Stimulated activated CD4-positive, alpha-beta T cell treated with anti-CD3 and anti-CD28 coated beads, Interleukin-1b, Interleukin-23, amount 100 ng/mL, for 1 hour (primary cell): ENCODE measurements at places on chromosomes 6 and 20.

- DNase-seq = no peak
Observed at GRCh38 chr20:620246-620645, 10.1 kb upstream of the TCF15 start.

GRCh38 chr20:4045082-4045481 is 29.7 kb upstream of the RNF24 start:
- no peak for DNase-seq

- DNase-seq = no peak
Observed at GRCh38 chr6:1758076-1758679, 148.5 kb downstream of the FOXC1 start.

GRCh38 chr20:61385296-61385695 is 133.2 kb downstream of the CDH4 start:
- DNase-seq = no peak

GRCh38 chr6:160160450-160160849 is 38.8 kb downstream of the SLC22A1 start:
- no peak for DNase-seq

GRCh38 chr6:73579389-73579788 is 58.6 kb upstream of the EEF1A1 start:
- no peak for DNase-seq

DNA sequence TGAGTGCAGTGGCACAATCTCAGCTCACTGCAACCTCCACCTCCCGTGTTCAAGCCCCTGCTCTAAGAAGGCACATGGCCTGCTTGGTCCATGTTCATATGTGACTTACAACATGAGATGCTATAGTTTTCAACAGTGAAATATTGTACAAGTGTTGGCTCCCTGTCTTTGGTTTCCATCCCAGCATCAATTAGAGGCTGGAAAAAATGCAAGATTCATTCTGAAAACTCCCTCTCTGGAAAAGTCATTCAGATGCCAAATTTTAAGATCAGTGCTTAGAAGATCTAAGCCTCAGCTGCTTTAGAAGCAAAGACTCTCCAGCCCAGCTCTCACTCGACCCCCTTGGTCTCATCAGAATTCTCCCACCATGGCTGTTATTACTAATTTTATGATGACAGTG is 398.9 kb downstream of the KIF16B start:
- no peak for DNase-seq

DNA sequence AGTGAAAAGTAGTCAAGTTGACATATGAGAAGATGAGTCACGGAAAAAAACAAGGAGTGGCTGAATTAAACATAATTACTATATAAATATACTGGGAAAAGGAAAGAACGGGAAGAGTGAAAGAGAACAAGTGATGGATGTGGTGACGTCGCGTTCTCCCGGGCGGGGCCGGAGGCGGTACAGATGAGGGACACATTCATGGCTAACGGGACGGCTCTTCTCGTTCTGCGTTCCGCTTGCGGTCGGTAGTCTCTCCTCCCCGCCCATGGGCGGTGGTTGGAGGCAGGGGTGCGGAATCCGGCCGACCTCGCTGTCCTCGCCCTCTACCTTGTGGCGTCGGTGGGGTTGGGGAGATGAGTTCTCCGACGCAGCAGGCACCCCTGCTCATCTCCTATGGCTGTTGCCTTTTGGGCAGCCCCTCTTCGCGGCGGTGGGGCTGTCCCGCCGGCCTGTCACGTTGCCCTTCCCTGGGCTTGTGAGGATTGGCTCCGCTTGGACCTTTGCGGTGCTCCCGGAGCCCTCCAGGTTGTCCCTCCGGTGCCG is 22.5 kb downstream of the HLA-G start:
- DNase-seq = no peak

- DNase-seq = no peak
Observed at GRCh38 chr6:43669050-43669921, 18.3 kb downstream of the MRPS18A start.

GRCh38 chr20:59836767-59837166 is 96.7 kb downstream of the SYCP2 start:
- no peak for DNase-seq

- DNase-seq = no peak
Observed at GRCh38 chr20:33569802-33570391, 80.0 kb downstream of the CBFA2T2 start.

GRCh38 chr20:29744071-29744470 is 1513.4 kb upstream of the DEFB115 start:
- DNase-seq = no peak

GRCh38 chr20:10550204-10551118 is 115.4 kb downstream of the SLX4IP start:
- no peak for DNase-seq

DNA sequence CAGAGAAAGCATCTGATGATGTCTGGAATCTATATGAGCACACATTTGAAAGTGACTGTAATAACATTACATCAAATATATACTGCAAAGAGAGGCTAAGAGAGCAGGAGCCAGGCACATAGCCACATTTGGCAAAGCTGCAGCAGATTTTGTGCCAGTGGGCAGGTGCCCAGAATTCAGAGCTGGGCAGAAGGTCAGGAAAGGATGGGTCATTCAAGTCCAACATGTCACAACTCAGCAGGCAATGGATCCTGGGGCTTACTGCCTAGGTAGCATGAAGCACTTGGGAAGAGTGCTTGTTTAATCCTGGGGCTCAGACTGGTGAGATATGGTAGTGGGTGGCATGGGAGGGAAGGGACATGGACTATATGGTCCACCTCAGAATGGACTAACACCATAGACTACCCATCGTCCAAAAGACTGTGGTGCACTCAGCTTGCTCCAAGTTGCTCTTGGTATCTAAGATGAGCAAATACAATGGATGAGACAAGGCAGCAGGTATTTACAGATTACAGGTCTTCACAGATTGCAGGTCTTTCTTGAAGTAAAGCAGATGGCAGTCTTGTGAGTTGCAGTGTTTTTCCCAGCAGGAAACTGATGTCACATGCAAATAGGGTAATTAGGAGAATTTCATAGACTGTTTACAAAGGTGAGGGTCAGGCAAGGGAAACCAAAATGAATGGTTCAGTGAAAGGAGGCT is 31.2 kb upstream of the SHLD1 start:
- DNase-seq = no peak

DNA sequence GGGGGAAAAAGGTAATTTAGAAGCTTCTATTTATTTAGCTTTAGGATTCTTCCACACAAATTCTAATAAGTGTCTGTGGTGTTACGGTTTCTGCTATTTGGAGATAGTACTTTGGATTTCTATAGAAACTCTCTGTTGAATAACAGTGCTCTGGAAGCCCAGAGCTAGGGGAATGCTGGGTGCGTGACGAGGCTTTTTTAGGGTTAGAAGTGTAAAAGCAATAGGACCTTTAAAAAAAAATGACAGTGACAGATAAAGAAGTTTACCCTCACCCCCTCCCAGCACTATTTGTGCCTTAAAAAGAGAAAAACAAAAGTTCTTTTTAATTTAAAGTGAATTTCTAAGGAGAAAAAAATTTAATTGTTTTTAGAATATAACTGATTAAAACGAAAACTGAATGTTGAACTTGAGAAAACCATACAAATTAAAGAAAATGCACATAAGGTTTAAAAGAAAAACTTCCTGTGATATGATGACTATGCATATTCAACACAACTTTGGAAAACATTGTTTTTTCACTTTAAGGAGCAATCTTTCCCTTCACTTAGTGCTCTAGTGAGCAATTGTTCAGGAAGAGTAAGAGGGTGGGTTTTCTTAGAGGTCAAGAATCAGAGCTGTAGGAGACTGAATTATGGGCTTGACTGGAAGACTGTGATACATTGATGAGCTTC is 89.6 kb upstream of the RIPOR2 start:
- DNase-seq = no peak

DNA sequence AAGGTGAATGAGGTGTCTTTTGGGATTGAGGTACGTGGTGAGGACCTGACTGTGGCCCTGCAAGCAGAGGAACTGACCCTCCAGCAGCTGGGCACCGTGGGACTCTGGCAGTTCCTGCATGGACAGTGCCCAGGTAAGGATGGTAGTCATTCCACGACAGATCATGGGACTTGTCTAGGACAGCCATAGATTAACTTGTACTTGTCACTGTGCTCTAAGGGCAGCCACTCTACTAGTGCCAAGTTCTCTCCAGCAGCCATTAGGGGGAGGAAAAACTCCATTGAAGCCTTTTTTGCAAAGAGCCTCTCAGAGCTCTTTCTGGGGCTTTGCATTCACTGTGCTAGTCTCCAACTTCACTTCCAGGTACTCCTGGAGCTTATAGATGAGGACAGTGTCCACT is 20.4 kb downstream of the TAF11 start:
- DNase-seq = no peak

DNA sequence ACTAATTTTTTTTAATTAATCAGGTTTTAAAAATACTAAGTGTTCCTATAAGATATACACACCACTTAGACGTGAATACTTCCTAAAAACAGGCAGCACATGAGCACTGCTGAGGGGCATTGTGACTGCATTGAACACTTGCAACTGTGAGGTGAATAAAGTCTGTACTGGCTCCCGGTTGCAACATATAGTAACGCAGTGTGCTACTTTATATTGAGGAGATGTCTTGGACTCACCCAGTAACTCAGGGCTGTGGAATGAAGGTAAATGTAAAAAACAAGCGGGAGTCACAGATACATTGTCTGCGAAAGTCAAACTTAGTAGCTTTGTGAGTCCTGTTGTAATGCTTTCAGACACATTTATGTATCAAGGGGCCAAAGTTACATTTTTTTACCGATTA is 17.0 kb upstream of the HLA-A start:
- no peak for DNase-seq

GRCh38 chr20:48544402-48545339 is 283.1 kb downstream of the PREX1 start:
- DNase-seq = no peak
